Suppressor macrophage (primary cell): ENCODE measurements at places on chromosomes 7 and 10.
A peak's percentile ranks its signal among the peaks of the same experiment; 100 is the strongest.

GRCh38 chr7:117302396-117302795, 20.5 kb downstream of the WNT2 start:
- no peak for DNase-seq

GRCh38 chr10:74361678-74362077, 210.7 kb downstream of the ADK start:
- no peak for DNase-seq

GRCh38 chr7:134546955-134547354, 2.0 kb upstream of the AKR1B15 start:
- DNase-seq = no peak

GRCh38 chr7:102208826-102209225, 77.8 kb upstream of the SH2B2 start:
- no peak for DNase-seq

DNA sequence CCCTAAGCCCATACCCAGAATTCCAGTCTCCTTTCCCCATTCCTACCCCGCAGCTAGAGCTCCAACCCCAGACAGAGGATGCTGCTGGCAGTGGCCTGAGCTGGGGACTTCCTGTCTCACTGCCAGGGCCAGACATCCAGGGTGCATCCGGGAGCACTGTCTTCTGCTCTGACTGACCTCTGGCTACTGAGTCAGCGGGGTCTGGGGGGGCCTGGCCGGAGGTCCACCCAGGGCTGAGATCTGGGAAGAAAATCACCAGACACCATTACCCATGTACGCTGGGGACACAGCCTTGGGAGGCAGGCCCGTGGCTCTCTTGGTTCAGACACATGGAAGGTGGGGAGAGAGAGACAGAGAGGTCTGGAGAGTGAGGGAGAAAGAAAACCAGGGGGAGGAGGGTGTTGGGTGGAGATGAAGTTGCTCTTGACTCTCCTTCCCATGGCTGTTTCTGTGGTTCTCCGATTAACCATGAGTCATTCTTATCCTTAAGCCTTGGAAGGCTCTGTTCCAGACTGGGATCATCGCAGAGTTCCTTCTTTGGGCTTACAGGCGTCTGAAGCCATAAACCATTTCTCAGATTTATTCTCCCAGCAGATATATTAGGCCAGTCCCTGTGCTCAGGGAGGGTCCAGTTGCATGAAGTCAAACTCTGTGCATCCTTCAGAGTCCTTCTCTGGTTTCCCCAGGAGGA, 23.6 kb downstream of the TSPAN15 start:
- DNase-seq = no peak

DNA sequence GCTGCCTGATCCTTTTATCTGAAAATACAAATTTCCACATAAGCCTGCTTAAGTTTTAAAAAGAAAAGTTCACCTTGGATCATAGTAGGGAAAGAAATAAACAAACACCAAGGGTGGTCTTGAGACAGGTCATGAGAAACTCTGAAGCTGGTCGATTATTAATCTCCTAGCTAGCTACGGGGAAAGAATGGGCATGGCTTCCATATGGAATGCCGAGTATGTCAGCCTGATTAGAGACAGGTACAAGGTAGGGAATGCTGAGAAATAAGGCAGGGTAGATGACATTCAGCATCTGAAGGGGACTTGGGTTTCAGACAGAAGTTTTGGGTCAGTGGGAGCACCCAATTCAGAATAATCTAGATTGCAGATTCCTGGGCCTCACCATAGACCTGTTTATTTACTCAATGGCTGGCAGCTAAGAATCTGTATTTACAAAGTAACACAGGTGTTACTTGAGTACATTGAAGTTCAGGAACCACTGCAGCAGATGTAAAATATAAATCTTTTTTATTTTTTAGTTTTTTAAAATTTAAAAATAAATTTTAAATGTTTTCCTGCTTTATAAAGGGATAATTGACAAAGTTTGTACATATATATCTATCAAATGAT, 49.0 kb downstream of the SCIN start:
- no peak for DNase-seq

DNA sequence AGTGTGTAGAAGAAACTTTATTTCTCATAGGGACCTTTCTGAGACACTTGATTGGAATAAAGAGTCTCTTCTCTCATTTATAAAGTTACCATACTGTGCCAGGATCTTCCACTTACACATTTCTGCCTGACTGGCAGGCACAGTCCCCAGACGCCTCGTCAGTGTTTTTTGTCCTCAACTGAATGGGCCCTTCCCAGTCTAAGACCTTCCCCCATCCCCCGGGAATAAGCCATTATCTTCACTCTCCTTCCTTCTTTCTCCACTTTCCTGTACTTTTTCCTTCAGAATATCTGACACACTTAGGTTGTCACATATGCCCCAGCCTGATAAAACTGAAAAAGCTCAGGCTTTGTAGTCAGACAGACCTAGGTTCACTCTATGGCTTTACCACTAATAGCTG, 35.3 kb upstream of the KCNIP2 start:
- DNase-seq = no peak

GRCh38 chr7:143492043-143492471, 14.4 kb downstream of the TAS2R41 start:
- DNase-seq = peak; percentile 84

DNA sequence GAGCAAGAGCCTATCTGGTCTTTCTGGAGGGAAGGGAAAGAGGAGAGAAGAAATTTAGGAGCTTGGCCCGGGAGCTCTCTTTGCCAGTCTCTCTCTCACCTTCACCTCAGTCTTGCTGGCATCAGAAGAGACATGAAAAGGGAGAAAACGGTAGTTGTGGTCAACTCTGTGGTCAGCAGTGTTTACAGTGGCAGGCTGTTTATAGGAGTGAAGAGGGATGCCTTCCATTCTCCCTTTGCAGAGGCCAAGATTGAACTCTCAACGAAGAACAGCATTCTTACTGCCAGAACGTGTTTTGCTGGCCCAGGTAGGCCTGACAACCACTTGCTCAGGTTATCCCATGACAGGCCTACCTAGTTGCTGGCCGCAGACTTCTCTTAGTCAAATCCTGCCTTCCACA, 133.3 kb downstream of the CCDC3 start:
- no peak for DNase-seq

DNA sequence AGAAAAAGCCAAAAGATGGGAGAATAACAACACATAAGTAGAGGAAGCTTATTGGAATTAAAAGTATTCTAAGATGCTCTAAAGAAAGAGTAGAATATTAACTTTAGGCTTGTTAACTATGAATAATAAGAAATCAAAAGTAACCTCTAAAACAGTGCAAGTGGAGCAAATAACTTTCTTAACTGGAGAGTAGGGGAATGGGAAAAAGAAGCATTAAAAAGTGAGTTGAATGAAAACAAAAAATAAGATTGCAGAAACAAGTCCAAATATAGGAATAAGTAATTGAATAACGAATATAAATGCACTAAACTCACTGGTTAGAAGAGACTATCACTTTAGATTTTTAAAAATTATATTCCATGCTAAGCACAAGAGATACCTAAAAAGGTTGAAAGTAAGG, 63.9 kb downstream of the HECTD2 start:
- DNase-seq = no peak

DNA sequence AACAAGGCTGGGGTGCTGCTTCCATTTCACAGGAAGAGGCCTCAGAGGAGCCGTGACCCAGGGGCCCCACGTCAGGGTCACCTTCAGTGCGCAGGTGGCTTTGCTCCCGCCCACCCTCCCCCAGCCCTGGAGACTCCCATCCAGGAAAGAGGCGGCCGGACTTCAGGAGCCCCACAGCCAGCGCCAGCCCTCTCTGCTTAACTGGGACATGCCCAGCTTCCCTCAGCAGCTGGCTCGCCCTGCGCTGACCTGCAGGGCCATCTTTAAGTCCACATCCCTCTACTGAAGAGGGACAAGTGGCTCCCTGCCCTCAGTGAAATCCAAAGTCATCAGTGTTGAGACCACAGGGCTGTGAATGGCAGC, 141.9 kb upstream of the PPP2R2D start:
- no peak for DNase-seq

DNA sequence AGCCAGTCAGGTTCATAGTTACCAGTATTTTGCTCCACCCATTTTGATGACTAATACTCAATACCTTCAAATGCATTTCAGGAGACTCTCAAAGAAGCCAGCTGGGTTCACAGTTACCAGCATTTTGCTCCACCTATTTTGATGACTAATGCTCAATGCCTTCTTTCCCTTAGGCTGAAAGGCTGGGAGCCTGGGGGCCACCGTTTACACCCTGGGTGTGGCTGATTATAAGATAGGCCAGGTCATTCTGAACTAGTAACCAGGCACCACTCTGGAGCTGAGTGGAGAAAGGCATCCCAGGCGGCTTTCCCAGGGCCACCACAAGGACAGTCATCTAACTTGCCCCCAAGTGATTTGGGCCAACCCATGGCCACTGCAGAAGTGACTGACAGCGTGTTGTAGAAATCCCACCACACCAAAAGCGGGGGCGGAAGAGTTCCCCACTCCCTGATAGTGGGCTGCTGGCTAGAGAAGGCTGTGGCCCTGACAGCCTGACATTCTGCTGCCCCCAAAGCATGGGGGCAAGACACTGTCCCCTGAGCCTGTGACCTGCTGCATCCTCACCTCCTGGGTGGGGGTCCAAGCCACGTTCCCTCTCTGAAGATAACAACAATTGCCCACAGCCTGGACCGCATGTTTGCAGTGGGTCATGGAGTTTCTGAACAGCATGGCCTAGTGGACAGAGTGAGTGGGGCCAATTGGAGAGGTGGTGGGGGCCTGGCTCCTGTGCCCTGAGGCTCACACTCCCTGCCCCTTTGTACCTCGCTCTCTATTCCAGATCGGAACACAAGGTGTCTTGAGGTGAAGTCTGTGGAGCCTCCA, 23.0 kb upstream of the ZNF488 start:
- DNase-seq = no peak

DNA sequence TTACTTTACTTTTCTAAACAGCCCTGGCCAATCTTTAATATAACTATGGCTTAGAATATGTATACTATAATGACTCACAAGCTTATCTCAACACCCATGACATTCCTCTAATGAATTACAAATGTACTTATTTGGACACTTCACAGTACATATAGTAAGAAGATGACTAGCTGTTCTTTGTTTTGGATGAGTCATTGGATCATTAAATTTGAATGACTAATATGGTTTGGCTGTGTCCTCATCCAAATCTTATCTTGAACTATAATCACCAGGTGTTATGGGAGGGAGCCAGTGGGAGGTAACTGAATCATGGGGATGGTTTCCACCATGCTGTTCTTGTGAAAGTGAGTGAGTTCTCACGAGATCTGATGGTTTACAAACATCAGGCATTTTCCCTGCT, 807.5 kb upstream of the SORCS1 start:
- DNase-seq = no peak

GRCh38 chr7:2173189-2173827, 59.4 kb downstream of the MAD1L1 start:
- no peak for DNase-seq

GRCh38 chr7:17807242-17807641, 133.1 kb downstream of the SNX13 start:
- no peak for DNase-seq

- no peak for DNase-seq
Measured at GRCh38 chr10:18351421-18351820, 211.2 kb downstream of the CACNB2 start.

DNA sequence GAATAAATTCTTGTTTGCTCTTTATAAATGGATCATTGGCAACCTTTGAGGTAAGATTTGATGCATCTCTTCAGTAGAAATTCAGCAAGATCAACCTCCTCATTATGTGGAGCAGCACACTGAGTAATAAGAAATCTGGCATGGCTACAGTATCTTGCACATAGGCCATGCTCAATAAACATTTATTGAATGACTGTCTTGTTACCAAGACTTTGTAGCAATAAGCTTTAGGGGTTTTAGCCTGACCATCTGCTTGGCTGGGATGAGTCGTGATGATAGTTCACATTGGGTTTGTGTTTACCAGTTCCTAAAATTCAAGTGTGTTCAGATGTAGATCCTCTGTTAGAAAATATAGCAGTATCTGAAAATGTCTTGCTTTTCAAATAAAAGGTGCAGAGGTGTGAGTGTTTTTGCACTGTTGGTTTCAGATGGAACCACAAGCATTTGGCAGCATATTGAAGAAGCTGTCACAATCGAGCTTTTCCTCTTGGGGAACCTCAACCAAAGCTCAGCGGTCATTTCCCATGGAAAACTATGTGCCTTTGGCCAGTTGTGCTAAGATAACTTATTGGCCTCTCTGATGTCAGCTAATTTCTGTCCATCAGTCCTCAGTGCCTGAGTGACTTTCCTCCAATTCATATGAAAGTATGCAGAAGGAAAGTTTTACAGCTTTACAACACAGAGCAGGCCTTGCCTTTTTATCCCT, 442.6 kb downstream of the GFRA1 start:
- DNase-seq = no peak

DNA sequence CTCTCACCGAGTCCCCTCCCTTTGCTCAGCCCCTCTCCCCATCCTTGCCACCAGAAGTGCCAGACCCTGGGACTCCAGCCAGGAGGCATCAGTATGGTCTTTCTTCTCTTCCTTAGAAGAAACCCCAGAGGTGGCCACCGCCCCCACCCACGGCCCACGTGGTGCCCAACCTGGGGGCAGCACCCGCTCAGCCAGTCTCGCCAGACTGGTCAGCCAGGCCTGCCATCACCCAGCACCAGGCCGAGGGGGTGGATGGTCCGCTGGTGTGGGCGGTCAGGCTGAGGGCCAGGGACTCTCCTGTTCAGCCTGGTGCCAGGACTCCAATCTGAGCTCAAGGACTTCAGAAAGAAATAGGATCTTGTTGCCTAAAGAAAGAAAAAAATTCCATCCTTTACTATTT, 5.8 kb upstream of the CLDN4 start:
- no peak for DNase-seq

DNA sequence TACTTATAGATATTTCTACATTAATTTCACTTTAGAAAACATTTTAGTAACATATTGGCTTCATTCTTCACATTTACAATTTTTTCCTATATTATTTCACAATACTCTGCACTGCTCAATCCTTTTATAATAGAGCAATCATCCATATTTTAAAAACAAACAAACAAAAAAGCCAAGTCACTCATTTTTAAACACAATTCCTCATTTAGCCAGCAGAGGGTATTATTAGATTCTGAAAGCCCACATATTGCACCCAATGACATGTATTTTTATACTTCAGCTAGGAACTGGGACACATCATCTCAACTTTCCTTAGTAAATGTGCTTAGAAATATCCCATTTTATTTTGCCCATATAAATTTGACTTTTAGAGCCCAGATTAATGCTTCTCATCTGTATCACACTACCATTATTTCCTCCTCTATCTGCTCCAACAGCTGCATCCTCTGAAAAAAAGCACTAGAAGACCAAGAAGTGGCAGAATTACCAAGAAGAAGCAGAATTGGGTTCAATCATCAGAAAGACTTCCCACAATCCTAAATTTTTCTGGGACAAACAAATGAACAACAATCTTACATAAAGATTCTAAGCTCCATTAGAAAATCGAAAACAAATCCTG, 29.5 kb downstream of the CTNNA3 start:
- peak; percentile 55 for DNase-seq

- DNase-seq = no peak
Measured at GRCh38 chr7:24956021-24956420, 24.0 kb downstream of the OSBPL3 start.
